ENCODE measurements at places on chromosomes 7 and 10. TPM values are rescaled to one million over a fixed set of nuclear protein-coding genes. Genes with fewer than 3 reads are reported as not detected.

The IFIT1 gene
- 4.7 TPM for total RNA-seq

The SLC26A3 gene
- total RNA-seq, result not detected

The SLC29A4 gene
- 13.4 TPM for total RNA-seq

The SLC18A3 gene
- total RNA-seq, result not detected

The PNLIPRP1 gene
- not detected for total RNA-seq
